Activated CD8-positive, alpha-beta memory T cell treated with anti-CD3 and anti-CD28 coated beads, Interleukin-2, amount 50 U/mL, for 48 hours (primary cell): ENCODE measurements at places on chromosomes 3 and 15.
A peak's percentile ranks its signal among the peaks of the same experiment; 100 is the strongest.

GRCh38 chr3:184380185-184380626, 352 bp downstream of the CHRD start:
- no peak for DNase-seq

GRCh38 chr3:5022187-5022965, 43.1 kb downstream of the BHLHE40 start:
- DNase-seq = no peak

DNA sequence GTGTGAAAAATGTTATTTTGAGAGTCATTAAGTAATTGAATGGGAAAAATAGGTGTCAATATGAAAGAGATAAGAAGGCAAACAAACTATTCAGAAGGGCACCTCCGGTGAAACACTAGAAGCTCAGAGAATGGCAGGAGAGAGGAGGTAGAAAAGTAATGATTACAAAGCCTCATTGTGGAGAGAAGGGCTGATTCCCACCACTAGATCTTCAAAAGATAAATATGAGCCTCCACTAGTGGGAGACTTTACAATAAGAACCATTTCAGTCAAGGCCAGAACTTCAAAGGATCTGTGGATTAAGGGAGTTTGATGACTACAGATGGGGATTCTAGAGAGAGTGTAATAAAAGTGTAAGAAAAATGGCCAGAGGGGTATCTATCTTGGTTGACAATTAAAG, 535.6 kb downstream of the NLGN1 start:
- DNase-seq = no peak

GRCh38 chr15:50262533-50262932, 3.0 kb downstream of the HDC start:
- DNase-seq = peak; percentile 76

DNA sequence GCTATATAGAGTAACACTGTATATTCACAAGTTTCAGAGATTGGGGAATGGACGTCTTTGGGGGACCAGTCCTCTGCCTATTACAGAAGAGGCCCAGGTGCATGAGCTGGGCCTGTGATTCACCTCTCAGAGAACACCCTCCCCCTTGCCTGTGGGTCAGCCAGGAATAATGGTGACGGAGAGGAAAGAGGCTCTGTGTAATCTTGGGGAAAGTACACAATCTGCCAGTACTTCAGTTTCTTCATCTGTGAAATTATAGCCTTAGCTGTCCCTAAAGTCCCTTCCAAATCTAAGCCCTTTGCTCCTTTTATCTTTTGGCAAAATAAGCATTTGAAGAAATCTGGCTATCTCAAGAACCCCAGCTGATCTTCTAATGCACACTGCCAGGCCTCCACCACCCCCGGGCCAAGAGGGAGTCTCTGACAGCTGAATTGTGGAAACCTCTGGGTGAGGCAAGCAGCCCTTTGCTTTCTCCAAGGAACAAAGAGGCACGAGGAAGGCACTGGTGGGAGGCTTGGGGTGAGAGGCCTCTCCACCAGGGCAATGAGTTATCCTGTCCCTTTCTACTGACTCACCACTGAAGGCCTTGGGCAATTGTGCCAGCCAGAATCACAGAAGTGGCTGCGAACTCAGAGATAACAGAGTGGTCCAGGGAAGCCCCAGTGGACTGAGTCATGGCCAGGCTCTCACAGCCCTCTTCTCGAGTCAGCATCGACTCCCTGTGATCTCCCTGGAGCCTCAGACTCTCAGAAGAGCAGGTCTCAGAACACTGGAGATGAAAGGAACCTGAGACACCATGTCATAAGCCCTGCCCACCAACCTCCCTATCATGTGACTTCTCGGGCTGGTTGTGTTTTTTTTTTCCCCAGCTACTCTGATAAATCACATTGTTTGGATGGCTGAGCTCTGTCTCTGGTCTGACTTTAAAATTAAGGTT, 31.8 kb downstream of the CCNL1 start:
- peak; percentile 81 for DNase-seq

GRCh38 chr3:115385774-115386730, 237.3 kb upstream of the GAP43 start:
- no peak for DNase-seq

- no peak for DNase-seq
Measured at GRCh38 chr3:18376682-18377081, 48.5 kb downstream of the SATB1 start.

DNA sequence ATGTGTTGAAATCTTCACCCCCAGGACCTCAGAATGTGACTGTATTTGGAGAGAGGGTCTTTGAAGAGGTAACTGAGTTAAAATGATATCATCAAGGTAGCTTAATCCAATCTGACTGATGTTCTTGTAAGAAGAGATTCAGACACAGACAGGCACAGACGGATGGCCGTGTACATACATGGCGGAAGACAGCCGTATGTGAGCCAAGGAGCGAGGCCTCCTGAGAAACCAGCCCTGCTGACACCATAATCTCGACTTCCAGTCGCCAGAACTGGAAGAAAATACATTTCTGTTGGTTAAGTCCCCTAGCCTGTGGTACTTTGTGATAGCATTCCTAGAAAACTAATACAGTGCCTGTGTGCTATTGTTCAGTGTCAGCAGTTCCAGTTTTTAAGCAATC, 73.6 kb downstream of the APBA2 start:
- peak; percentile 13 for DNase-seq

DNA sequence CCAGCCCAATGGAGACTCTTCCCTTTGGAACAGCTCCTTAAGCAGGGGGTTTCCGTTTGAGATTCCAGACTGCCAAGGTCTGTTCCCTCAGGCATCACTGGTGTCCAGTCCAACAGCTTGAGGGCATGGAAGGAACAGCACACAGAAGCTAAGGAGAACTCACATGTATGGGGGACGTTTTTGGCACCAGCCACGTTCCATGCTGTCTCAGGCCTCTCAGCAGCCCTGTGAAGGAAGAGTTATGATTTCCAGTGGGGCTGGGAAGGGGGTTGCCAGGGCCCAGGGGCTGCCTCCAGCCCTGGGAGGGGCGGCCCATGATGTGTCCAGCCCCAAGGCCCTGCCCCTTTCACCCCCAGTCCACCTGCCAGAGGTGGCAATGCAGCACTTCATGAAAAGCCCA, 7.5 kb upstream of the RHO start:
- DNase-seq = no peak

DNA sequence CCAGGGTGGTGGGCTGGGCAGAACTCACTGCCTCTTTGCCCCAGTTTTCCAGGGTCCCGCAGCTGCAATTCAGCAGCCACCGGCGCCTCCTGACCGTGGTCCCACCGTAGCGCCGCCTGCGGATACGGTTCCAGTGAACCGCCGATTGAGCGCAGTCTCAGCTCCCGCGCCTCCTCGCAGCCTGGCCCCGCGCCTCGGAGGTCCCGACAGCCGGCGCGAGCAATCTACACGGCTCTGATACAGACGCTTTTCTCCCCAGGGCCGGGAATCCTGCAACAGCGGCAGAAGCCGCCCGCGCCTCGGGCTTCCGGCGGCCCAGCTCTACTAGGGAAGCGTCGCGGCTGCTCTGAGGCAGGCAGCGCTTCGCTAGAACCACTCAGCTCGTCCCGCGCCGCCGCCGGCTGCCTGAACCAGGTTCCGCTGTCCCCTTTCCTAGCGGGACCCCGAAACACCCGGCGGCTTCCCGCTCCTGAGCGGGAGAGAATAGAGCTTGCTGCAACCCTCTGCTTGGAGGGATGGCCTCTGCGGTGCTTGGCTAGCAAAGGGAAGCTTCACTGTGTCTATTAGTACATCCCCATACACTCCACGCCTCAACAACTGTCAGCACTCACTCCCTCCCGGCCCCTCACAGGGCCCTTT, 3.1 kb downstream of the FOXL2NB start:
- DNase-seq = peak; percentile 66

- no peak for DNase-seq
Measured at GRCh38 chr3:150349314-150350097, 58.6 kb upstream of the TSC22D2 start.

GRCh38 chr3:113228498-113229286, 17.3 kb downstream of the BOC start:
- DNase-seq = no peak

- no peak for DNase-seq
Measured at GRCh38 chr3:158403013-158403412, 168.0 kb upstream of the MLF1 start.

DNA sequence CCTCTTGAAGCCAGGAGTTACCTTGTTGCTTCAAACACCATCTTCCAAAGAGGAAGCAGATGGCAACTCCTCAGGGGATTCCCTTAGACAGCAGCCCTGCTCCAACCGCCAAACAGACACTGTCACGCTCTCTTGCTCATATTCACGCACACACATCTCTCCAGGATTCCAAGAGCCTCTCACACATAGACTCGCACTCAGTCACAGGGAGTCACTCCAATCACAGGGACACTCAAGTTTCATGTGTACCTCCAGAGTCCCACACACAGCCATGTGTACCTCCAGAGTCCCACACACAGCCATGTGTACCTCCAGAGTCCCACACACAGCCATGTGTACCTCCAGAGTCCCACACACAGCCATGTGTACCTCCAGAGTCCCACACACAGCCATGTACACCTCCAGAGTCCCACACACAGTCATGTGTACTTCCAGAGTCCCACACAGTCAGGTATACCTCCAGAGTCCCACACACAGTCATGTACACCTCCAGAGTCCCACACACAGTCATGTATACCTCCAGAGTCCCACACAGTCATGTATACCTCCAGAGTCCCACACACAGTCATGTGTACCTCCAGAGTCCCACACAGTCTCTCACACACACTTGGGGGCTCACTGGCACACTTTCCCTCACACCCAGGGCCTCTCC, 6.1 kb downstream of the VWA5B2 start:
- no peak for DNase-seq
